ENCODE measurements at places on chromosomes 5 and 9.

GRCh38 chr9:34185778-34186551 lies 7.1 kb downstream of the UBAP1 start:
- DNase-seq: no peak

GRCh38 chr5:109865637-109866036 lies 175.9 kb downstream of the MAN2A1 start:
- no peak for DNase-seq

DNA sequence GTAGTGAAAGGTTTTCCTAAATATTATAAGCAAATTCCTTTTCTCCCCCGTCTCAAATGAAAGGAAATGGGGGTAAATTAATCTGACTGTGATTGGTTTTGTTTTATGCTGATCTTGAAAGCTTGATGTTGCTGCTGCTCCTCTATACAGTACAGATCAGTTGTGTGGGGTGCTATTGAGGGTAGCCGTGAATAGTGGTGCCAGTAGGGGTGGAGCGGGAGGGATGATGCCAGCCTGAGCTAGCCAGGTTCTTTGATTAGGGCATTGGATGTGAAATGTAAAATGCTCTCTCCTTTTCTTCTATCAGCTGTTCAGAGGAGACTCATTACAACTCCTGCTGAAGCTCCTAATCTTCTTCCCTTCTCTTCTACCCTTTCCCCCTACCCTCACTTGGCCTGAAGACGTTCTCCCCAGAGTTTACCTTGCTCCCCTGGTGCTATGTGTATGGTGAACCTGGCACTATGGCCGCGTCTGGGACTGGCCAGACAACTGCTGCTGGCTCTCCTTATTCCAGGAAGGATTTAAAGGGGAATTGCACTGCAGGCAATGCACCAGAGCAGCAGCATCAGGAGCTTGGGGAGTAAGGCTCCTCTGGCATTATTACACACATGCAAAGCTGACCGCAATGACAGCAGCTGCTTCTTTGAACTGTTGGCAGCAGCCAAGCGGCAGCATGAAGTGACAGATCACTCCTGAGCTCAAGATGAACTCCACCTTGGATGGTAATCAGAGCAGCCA lies 566 bp downstream of the GPR21 start:
- DNase-seq: no peak

DNA sequence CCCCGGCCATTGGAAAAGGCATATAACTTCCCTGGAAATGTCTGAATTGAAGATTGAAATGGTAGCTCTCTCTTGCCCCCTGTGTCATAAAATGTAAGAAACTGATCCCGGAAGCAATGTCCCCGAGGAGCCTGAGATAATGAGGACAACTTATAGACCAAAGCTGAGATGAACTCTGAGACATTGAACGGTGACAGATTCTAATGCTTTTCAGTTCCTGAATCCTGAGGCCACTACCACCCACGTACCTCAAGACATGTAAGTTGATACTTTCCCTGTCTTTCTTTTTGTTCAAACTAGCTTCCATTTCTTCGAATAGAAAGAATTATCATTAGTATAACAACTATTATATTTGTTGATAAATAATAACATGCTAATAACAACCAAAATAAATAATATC lies 51.0 kb downstream of the KIF4B start:
- no peak for DNase-seq

GRCh38 chr9:272251-273213 lies 57.9 kb downstream of the DOCK8 start:
- DNase-seq: no peak

DNA sequence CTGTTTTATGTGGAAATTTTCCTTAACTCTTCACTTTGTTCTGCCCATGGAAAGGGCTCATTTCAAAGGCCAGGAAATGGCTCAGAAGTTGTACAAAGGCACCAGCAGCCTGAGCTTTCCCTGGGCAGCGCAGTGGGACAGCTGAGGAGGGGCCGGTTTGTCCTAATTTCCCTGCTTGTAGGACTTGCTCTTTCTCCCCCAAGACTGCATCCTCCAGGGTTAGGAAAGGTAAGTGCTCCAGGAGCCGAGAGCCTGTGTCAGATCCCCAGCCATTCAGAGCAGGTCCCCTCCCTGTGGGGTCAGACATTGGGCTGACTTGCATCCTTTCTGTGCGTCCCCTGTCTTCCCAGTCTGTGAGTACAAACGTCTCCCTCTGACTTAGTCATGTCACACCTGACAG lies 43.5 kb downstream of the AGXT2 start:
- no peak for DNase-seq

- DNase-seq: no peak
Measured at GRCh38 chr5:174828804-174829510, 104.6 kb downstream of the MSX2 start.

DNA sequence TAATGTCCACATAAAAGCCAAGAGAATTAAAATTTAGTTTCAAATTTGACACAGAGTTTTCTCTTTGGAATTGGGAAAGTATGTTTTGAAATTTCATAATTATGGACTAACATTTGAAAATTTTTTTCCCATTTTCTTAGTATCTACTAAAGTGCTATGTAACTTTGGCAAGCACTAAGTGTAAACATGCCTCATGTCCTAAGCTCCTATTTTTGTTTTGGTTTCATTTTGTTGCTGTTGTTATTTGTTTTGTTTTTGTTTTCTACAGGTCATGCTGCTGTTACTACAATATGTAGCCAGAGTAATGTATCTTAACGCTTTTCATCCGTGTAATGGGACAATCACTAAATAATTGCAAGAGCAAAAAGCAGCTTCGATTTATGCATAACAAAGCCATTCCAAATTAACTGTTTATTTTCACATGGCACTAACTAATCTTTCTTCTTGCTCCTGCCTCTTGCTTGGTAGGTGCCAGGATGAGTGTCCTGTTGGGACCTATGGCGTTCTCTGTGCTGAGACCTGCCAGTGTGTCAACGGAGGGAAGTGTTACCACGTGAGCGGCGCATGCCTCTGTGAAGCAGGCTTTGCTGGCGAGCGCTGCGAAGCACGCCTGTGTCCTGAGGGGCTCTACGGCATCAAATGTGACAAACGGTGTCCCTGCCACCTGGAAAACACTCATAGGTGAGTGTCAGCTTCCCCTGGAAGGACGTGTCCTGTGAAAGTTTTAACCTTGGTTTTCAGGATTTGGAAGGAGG lies 107.3 kb upstream of the PRRC1 start:
- no peak for DNase-seq

DNA sequence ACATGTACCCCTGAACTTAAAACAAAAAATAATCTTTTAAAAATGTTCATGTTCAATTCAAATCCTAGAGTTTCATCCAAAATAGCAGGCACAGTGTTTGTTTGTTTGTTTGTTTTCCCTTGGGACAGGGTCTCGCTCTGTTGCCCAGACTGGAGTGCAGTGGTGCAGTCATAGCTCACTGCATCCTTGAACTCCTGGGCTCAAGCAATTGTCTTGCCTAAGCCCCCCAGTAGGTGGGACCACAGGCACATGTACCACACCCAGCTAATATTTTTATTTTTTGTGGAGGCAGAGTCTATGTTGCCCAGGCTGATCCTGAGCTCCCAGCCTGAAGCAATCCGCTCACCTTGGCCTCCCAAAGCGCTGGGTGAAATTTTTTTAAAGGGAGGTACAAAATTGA lies 5.0 kb upstream of the POLR1E start:
- no peak for DNase-seq

GRCh38 chr9:87102126-87102525 lies 154.8 kb upstream of the GAS1 start:
- DNase-seq: no peak

DNA sequence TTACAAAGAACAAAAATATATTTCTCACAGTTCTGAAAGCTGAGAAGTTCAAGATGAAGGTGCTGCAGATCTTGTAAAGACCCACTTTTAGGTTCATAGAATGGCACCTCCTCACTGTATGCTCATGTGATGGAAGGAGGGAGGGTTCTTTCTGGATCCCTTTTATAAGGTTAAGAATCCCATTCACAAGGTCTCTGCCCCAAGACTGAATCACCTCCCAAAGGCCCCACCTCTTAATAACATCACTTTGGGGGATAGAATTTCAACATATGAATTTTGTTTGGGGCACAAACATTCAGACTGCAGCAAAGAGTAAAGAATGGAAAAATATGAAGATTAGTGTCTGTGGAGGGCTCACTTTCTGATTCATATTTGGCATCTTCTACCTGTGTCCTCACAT lies 77.1 kb upstream of the PRR16 start:
- no peak for DNase-seq

Measured in WERI-Rb-1 (cell line).